ENCODE measurements at places on chromosomes 5 and 9.

DNA sequence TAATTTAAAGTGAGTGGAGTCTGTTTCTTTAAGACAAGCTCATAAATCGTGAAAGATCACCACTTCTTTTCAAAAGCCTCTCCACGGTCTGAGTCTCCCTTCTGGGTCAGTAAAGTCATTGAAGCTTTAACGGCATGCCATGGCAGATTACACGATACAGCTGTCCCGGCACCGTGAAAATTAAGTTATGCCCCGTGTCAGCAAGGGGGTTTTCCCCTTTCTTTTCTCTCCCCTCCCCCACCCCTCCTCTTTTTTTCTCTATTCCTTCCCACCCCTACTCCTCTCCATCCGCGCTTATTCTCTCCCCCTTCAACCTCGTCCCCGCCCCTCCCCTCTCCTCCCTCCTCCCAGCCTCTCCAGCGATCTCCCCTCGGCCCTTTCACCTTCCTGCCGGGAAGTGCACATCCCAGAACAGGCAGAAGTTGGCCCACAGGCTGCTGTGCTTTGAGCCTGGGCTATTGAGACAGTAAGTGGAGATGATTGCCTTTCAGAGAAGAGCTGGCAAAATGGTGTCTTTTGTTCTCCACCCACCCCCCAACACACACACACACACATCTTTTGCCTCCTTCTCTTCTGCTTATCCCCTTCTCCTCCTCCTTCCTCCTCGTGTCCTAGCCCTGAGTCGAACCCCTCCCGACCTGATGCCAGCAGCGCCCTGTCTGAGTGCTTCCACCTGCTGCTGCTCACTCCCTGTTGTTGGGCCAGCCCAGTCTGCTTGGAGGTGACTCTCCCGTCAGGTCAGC is 44.1 kb downstream of the GAS1 start:
- DNase-seq, result no peak

- DNase-seq, result no peak
Measured at GRCh38 chr5:156094001-156094400, 233.0 kb upstream of the SGCD start.

- DNase-seq, result no peak
Measured at GRCh38 chr5:177188775-177189174, 55.2 kb downstream of the NSD1 start.

GRCh38 chr9:122383992-122384461 is 13.2 kb downstream of the PTGS1 start:
- no peak for DNase-seq

- no peak for DNase-seq
Measured at GRCh38 chr5:57804007-57804444, 321.4 kb upstream of the ACTBL2 start.

GRCh38 chr9:14320271-14321181 is 6.6 kb upstream of the NFIB start:
- no peak for DNase-seq

- no peak for DNase-seq
Measured at GRCh38 chr9:86891886-86892437, 55.3 kb downstream of the GAS1 start.

DNA sequence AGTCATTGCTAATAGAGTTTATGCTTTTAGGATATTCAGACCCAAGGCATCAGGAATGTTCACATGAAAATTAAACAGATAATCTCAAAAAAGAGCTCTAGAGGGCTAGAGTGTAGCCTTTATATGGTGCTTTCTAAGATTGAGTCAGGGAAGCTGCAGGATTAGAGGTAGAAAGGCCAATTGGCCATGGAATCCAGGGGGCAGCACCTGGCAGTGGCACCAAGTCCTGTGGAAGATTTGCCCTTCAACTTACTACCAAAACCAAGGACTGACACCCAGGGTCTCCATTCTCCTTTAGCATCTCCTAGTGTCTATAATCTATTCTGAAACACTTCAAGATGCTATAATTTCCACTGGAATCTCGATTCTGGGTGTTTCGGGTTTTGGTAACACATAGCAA is 112.4 kb downstream of the ACER2 start:
- DNase-seq, result no peak

- no peak for DNase-seq
Measured at GRCh38 chr5:176169393-176170063, 68.7 kb upstream of the SIMC1 start.

DNA sequence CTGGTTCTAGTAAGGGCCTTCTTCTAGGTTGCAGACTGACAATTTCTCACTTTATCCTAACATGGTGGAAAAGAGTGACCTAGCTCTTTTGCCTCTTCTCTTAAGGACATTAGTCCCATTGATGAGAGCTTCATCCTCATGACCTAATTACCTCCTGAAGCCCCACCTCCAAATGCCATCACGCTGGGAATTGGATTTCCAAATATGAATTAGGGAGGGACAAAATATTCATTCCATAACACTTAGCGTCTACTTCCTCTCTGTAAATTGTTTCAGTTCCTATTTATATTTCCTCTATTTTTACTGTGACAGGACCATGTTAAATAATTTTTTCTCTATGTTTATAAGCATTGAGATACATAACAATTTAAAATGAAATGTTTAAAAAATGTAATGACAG is 408.8 kb downstream of the CDH10 start:
- DNase-seq, result no peak

- no peak for DNase-seq
Measured at GRCh38 chr5:159210846-159211245, 1.5 kb upstream of the RNF145 start.

DNA sequence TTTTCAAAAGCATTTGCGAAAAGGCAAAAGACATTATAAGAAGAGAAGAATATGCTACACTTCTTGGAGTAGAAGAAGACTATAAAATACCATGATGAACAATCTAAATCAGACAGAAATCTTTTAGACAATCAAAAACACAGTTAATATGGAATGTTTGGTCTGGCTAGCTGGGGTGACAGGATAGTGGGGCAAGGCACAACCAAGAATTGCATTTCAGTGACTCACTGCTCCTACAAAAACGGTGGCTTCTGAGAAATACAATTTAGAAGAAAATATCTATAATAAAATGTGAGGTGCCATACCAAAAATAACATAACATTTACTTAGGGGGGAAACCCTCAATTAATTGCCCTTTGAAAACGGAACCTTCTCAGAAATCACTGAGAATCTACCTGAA is 363.4 kb downstream of the NPR3 start:
- DNase-seq, result no peak

- no peak for DNase-seq
Measured at GRCh38 chr9:36325081-36325828, 67.0 kb upstream of the GNE start.

GRCh38 chr5:79871364-79872120 is 119.5 kb downstream of the MTX3 start:
- no peak for DNase-seq

DNA sequence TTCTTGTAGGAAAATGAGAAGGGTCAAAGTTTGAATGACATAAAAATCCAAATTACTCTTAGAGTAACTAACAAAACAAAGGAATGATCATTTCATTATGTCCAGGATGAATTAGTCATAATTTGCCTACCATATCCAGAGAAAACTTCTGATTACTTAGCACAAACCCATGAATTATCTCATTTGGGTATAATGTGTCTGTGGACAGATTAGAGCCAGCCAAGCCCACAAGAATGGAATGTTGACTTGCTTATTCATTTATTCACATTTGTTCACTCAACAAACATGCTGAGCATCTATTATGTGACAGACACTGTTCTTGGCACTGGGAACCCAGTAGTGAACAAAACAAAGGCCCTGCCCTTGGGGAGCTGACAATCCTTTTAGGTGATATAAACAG is 87.4 kb downstream of the APBA1 start:
- DNase-seq, result no peak

DNA sequence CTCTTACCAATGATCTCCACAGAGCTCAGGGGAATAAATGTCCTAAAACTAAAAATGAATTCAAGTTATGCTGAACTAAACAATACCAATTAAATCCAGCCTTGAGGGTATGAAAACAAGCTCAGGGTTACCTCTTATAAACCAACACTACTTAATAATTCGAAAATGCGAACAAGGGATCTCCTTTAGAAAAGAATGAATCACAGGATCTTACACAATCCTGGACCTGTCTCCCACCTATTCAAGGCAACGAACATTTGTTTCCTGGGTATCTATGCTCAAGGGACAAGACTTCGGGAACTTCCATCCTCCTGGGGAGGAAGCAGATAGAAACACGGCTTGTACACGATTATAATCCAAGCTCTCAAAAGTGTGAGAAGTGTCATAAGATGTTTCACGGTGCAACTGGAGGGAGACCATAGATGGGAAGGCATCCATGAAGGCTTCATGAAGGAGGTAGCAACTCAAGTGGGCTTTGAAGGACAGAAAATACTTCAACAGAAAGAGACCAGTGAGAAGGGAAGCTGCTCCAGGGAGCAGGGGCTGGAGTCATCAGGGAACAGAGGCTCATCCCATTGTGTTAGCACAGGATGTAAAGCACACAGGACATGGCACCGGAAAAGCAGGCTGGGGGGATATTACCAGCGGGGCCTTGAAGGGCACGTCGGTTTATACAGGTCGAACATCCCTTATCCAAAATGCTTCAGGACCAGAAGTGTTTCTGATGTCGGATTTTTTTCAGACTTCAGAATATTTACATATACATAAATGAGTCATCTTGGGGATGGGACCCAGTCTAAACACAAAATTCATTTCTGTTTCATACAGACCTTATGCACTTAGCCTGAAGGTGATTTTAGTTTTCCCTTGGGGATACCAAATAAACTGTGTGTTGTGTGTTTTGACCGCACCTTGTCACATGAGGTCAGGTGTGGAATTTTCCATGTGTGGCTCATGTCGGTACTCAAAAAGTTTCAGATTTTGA is 87.4 kb downstream of the TLE1 start:
- DNase-seq, result no peak

DNA sequence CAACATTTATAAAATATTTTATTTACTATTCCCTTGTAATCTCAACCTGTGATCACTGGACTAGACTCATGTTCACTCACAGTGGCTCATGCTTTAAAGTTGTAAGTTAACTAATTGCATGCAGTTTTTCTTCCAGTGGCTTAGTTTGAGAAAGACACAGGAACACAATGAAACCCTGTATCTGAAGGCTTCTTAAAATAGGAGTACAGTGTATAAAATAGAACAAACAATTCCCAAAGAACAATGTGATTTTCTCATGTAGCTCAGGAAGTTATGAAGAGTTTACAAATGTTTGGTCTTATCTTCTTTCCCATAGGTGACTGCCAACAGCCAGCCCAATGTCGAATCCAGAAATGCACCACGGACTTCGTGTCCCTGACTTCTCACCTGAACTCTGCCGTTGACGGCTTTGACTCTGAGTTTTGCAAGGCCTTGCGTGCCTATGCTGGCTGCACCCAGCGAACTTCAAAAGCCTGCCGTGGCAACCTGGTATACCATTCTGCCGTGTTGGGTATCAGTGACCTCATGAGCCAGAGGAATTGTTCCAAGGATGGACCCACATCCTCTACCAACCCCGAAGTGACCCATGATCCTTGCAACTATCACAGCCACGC is 5.9 kb downstream of the RGMB start:
- no peak for DNase-seq

GRCh38 chr5:122114501-122114900 is 14.8 kb upstream of the ZNF474 start:
- no peak for DNase-seq

DNA sequence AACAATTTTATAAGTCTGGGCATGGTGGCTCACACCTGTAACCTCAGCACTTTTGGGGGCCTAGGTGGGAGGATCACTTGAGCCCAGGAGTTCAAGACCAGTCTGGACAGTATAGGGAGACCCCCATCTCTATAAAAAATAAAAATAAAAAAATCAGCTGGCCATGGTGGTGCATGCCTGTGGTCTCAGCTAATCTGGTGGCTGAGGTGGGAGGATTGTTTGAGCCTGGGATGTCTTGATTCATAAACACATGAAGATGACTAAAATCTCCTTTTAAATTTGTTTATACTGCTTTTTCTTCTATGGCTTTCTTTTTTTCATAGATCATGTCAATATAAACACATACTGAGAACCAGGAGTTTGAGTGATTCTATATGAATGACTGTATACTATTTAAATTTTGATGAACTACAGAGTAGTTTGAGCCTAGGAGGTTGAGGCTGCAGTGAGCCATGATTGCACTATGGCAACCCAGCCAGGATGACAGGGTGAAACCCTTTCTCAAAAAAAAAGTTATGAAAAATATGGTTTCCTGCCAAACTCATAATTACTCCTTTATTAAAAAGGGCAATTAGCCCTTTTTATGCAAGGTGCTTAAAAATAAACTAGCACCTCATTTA is 14.2 kb downstream of the RIC1 start:
- no peak for DNase-seq

GRCh38 chr5:124839371-124839998 is 93.0 kb upstream of the ZNF608 start:
- DNase-seq, result no peak
